NCI-H1105 (cell line): ENCODE measurements at places on chromosomes 5 and 9.

DNA sequence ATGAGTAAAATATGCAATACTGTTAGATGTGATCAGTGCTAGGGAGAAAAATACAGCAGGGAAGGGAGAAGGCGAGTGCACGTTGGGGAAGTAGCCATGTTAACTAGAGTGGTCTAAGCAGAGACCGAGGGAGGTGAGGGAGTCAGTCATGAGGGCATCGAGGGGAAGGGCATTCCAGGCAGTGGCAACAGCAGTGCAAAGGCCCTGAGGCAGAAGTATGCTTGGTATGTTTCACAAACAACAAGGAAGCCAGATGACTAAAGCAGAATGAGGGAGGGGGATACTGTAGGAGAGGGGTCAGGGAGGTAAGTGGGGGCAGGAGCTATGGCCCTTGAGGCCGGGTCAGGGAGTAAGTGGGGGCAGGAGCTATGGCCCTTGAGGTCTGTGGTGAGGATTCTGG is 123.3 kb upstream of the BOD1 start:
- no peak for DNase-seq

- no peak for DNase-seq
Observed at GRCh38 chr5:39119404-39120051, 45.3 kb upstream of the RICTOR start.

DNA sequence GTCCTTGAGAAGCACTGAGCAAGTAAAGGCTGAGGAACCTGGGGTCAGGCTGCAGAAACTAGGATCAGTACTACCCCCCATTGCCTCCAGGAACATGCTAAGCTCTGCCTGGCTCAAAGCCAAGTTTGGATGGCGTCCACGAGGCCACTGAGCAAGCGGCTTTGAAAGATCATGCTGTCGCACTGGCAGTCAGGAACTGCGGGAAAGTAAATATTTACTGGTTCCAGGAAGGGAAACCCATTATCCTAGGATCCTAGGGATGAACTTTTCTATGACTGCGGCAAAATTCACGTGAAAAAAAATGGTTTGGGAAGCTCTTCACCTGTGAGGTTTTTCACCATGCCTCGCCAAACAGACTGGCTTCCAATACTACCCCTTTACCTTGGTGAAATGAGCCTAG is 75.3 kb upstream of the PJA2 start:
- DNase-seq: peak; percentile 71

GRCh38 chr9:93304574-93305496 is 120.9 kb downstream of the WNK2 start:
- peak; percentile 42 for DNase-seq

DNA sequence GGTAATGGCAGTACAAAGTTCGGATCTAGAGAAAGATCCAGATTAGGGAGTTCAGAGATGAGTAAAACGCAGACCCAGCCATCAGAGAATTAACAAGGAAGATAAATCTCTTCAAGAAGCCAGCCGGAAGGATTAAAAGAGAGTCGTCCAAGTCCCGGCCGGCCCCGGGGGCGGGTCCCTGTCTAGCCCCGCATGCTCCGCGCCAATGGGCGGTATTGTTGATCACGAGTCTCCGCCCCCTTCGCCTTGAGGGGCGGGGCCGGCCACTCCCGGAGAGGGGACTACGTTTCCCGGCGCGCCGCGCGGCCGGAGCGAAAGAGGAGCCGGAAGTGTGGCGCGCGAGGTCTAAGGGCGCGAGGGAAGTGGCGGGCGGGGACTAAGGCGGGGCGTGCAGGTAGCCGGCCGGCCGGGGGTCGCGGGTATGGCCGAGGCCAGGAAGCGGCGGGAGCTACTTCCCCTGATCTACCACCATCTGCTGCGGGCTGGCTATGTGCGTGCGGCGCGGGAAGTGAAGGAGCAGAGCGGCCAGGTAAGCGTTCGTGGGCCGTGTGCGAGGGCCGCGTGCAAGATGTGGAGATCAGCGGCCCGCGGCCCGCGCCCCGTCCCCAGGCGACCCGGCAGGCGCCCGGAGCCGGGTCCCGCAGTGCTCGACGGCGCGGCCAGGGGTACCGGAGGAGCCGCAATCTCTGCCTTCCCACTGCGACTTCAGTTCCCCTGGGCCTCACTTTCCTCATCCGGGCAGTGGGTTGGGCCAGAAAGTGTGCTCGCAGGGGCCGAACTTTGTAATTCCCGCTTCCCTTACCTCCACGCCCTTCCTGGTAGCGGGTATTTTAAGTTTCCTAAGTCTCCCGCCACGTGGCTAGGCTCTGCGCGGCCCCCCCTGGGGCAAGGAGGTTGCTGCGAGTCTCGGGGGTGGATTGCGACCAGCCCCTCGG is at the start of gene TCOF1:
Gene TCOF1, plus strand, starts transcription at position 372 of the 935 bp plus-strand sequence. Its CDS starts 50 bp downstream, at position 422.
- peak; percentile 83 for DNase-seq
